Psoas muscle (tissue), 8 donors: ENCODE measurements at places on chromosomes 7 and 10. TPM values are rescaled to one million over a fixed set of nuclear protein-coding genes. Genes with fewer than 3 reads are reported as not detected.

GNAI1 gene
- 3.8 TPM for polyA plus RNA-seq

C10orf105 gene
- 0.01 TPM for polyA plus RNA-seq

ZMIZ2 gene
- polyA plus RNA-seq, result 15.3 TPM

UBE3C gene
- polyA plus RNA-seq, result 94.2 TPM

WNT2 gene
- polyA plus RNA-seq, result 0.03 TPM

DBNL gene
- polyA plus RNA-seq, result 66.7 TPM

COL1A2 gene
- polyA plus RNA-seq, result 10.8 TPM

HOXA9 gene
- polyA plus RNA-seq, result 13.8 TPM

AZGP1 gene
- 1.6 TPM for polyA plus RNA-seq

CHST12 gene
- polyA plus RNA-seq, result 8.2 TPM

TMEM273 gene
- 7.7 TPM for polyA plus RNA-seq

MYO3A gene
- polyA plus RNA-seq, result 0.04 TPM

TDRD1 gene
- polyA plus RNA-seq, result 0.03 TPM
